Activated CD4-positive, alpha-beta T cell treated with anti-CD3 and anti-CD28 coated beads, Interleukin-2, amount 50 U/mL, for 16 hours (primary cell): ENCODE measurements at places on chromosomes 16 and 17.
A peak's percentile ranks its signal among the peaks of the same experiment; 100 is the strongest.

DNA sequence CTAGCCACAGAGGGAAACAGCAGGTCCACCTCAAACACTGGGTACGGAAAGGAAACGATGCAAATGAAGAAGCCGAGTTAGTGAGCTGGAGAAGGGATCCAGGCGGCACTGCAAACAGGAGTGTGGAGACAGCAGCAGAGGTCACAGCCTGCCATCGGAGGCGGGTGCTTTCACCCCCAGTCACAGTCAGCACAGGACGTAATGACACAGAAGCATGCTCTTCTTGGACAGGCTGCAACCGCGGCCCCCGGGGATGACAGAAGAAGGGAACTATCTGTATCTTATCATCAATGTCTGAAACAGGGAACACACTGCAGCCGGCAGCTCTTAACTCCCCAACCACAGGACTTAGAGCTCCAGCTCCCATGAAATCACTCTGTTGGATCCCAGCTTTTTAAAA is 16.1 kb upstream of the SLC38A8 start:
- DNase-seq, result no peak

- DNase-seq, result peak; percentile 8
Measured at GRCh38 chr16:50838165-50838564, 96.3 kb downstream of the CYLD start.

DNA sequence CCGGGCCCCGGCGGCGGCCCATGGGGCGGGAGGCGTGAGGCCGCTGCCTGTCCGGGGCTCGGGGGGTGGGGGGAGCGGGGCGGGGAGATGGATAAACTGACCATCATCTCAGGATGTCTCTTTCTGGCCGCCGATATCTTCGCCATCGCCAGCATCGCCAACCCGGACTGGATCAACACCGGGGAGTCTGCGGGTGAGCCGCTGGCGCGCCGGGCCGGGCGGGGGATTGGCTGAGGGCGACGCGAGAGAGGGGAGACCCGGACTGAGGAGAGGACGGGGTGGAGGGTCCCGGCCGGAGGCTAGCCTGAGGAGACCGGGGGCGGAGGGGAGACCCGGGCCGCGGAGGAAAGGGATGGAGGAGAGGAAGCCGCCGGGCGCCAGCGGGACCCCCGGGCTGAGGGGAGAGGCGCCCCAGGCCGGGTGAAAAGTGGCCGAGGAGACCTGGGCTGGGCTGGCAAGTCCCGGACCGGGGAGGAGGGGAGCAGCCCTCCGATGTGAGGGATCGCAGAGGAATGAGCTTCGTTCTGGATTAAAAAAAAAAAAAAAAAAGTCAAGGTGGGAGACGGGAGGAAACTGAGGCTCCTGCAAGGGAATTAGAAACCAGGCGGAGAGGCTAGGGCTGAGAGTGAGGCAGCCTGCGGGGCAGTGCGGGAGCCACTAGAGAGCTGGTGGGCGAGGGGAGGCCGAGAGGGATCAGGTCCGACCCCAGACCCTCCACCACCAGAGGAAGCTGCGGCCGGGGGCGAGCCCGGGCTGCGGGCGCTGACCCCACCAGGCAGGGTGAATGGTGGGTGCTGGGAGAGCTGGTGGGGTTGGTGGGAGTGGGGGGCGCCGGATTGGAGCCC is 526 bp downstream of the MOSMO start:
- no peak for DNase-seq

- peak; percentile 63 for DNase-seq
Measured at GRCh38 chr16:28326881-28327610, 34.7 kb downstream of the SBK1 start.

- peak; percentile 28 for DNase-seq
Measured at GRCh38 chr17:17724307-17725010, 43.2 kb downstream of the RAI1 start.

DNA sequence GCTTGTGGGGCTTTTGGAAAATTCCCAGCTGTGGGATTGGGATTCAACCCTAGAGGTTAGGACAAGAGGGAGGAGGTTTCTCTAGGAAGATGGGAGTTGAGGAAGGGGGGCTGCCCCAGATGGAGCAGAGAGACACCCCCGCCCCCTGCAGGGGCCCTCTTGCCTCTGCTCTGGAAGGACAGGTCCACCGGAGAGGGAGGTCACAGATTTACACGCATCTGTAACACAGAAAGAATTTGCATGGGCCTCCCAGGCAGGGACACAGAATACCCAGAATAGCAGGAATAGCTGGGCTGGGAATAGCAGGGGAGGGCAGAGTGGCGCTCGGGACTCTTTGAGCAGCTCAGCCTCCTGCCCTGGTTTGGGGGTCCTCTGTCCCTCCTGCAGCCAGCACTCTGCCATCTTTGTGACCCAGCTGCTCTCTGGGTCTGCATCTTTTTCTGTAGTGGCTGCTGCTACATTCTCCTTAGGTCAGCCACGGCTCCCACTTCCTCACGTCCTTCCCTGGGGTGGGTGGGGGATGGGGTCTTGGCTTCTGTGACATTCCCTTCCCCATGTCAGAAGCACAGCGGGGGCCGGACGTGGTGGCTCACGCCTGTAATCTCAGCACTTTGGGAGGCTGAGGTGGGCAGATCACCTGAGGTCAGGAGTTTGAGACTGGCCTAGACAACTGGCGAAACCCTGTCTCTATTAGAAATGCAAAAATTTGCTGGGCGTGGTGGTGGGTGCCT is 33.9 kb upstream of the PLLP start:
- DNase-seq, result no peak

GRCh38 chr17:70857351-70857750 is 688.0 kb downstream of the KCNJ2 start:
- no peak for DNase-seq

- DNase-seq, result no peak
Measured at GRCh38 chr17:81934098-81934757, 2.9 kb downstream of the PYCR1 start.

DNA sequence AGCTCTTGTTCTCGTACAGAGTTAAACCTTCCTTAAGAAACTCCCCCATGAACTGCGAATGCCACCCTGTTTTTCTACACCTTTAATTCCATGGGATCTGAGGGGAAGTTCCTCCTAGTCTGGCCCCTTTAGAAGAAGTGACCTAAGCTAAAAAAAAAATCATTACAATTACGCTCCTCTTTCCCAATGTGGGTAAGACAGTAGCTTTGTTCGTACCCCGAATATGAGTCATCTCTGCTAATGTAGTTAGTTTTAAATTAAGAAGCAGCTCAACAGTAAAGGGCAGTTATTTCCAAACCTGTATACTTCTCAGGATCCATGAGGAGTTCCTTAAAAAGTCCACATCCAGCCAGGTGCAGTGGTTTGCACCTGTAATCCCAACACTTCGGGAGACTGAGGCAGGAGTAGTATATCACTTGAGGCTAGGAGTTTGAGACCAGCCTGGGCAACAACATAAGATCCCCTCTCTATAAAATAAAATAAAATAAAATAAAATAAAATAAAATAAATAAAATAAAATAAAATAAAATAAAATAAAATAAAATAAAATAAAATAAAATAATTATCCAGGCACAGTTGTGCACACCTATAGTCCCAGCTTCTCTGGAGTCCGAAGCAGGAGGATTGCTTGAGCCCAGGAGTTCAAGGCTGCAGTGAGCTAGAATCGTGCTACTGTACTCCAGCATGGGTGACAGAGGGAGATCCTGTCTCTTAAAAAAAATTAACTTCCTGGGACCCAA is 26.1 kb downstream of the RCVRN start:
- no peak for DNase-seq

DNA sequence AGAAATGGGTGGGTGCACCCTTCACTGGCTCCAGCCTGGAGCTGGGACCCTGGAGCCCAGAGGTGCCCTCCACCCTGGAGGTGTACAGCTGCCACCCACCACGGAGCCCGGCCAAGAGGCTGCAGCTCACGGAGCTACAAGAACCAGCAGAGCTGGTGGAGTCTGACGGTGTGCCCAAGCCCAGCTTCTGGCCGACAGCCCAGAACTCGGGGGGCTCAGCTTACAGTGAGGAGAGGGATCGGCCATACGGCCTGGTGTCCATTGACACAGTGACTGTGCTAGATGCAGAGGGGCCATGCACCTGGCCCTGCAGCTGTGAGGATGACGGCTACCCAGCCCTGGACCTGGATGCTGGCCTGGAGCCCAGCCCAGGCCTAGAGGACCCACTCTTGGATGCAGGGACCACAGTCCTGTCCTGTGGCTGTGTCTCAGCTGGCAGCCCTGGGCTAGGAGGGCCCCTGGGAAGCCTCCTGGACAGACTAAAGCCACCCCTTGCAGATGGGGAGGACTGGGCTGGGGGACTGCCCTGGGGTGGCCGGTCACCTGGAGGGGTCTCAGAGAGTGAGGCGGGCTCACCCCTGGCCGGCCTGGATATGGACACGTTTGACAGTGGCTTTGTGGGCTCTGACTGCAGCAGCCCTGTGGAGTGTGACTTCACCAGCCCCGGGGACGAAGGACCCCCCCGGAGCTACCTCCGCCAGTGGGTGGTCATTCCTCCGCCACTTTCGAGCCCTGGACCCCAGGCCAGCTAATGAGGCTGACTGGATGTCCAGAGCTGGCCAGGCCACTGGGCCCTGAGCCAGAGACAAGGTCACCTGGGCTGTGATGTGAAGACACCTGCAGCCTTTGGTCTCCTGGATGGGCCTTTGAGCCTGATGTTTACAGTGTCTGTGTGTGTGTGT is 46.8 kb downstream of the IL21R start:
- DNase-seq, result no peak
